HuH-7.5 (cell line): ENCODE measurements at places on chromosomes 1 and 21.

DNA sequence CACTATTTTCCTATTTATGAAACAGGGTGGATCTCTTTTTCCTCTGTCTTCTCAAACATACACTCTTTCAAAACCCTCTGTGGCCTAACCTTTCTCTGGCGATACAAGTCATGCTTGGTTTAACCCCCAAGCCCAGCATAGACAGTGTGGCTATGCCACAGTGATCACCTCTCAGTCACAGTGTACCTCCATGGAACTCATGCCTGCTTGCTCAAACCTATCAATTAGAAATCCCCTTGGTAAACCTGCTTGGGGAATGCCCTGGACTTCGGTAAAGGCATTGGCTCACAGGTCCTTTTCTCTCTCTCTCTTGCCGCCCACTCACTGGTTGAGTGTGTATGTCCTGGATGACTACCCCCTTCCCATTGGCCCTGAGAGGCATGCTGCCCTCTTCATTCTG is 147.5 kb downstream of the CYYR1 start:
- DNase-seq: no peak

DNA sequence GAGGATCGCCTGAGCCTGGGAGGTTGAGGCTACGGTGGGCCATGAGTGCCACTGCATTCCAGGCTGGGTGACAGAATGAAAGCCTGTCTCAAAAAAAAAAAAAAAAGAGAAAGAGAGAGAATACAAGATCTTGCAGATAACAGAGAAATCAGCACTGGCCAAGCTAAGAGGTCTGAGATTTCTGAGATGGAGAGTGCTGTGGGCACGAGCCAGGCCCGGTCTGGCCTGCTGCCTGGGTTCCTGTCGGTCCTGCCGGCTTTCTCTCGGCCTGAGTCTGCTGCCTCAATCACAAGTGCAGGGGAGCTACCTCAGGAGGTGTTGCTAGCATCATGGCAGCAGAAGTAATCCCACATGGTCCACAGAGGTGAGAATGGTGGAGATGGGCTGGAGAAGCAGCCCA is 19.0 kb downstream of the ADORA1 start:
- DNase-seq: no peak

- DNase-seq: no peak
Observed at GRCh38 chr1:209761011-209761635, 5.3 kb downstream of the TRAF3IP3 start.

GRCh38 chr1:41900603-41901444 is 17.9 kb downstream of the HIVEP3 start:
- no peak for DNase-seq

DNA sequence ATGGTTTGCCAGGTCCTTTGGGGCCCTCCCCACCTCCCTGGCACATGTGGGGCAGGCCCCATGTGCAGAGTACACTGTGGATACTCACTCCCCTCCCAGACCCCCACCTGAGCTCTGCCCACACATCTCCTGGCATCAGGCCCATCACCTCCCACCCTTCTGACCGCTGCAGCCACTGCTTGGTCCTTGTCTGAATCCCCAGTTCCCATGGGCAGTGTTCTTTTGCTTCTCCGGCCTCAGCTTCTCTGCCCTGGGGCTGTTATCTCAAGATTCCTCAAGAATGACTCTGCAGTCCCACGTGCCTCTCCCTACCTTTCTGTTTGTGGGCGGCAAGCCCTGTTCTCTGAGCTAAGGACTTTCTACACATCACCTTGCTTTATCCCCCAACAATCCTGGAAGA is 187.7 kb upstream of the EDN2 start:
- no peak for DNase-seq

- no peak for DNase-seq
Observed at GRCh38 chr1:2347409-2347785, 44.0 kb downstream of the MORN1 start.

DNA sequence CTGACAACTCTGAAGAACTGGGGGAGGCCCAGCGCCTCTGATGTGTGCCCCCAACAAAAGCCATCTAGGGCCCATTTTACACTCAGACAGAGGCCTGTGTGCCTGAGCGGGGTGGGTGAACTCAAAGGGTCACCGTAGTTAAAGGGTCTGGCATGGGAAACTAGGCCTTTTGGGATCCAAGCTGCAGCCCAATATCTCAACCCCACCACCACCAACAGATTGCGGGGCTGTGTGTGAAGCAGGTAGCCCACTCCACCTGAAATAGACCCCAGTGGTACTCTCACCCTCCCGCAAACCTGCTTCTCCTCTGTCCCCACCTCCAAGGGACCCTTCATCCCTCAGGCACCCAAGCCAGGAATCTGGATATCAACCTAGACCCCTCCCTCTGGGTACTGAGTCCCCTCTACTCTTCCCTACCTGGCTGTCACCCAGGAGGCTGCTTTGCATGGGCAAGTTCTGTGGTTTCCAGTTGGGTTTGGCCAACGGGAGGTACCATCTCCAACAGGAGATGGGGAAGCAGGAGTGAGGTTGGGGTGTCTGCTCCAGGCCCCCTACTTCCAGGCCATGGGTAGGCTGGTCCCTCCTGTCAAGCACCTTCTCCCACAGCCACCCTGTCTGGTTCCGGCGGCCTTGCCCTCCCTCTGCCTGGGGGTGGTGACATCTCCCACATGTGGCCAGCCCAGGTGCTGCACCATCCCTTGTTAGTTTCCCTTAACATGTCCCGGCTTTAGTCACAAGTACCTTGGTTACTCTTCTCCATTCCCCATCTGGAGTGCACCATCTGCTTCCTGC is 35.2 kb upstream of the LRP8 start:
- peak; percentile 42 for DNase-seq

DNA sequence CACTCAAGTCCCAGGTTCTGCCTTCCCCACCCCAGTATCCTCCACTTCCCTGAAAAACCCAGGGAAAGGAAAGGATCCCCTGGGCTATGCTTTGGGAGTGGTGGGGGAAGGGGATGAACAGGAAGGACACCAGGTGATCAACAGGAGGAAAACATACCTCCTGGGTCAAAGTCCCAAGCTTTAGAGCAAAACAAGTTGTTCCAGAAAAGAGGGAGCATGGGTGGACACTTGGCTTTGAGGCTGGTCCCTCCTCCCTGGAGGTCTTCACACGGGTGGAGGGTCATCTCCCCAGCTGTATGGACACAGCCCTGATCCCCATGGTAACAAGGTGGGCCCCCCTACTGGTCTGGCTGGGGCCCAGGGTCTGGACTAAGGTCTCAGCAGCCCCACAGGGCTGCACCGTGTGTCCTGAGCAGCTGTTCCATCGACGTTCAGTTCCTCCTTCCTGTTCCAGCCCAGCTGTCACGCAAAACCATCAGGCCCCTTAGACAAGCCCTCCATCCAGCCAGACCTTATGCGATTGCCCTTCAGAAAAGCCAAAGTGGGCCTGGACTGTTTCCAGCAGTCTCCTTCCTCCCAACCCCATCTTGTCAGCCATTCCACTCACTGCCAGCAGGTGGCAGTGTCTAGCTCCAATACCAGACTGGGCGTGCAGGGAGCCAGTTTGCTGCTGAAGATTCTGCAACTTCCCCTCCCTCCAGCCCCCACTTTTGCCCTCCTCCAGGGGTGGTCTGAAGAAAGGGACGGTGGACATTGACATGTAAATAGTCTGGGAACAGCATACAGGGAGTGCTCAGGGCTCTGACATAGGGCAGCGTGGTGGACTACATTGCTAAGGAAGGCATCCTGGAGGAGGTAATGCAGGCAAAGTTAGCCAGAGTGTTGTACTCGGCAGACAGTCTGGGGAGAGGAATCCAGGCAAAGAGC is 2.9 kb upstream of the PDZK1IP1 start:
- DNase-seq: peak; percentile 67

GRCh38 chr1:206709772-206710459 is 25.2 kb downstream of the MAPKAPK2 start:
- no peak for DNase-seq

GRCh38 chr21:45957981-45958600 is 23.5 kb upstream of the COL6A1 start:
- DNase-seq: no peak

DNA sequence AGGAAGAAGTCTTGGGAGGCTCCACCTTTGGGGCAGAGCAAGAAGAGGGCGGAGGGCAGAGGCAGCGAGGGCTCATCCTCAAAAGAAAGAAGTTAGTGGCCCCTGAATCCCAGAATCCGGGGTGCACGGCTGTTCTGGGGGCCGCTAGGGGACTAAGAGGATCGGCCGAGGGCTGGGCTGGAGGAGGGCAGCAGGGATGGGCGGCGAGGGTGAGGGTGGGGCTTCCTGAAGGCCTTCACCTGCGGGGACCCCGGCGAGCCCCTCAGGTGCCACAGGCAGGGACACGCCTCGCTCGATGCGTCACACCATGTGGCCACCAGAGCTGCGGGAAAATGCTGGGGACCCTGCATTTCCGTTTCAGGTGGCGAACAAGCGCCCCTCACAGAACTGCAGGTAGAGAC is 23.9 kb downstream of the COL6A1 start:
- DNase-seq: no peak

GRCh38 chr1:147892731-147893214 is 9.8 kb upstream of the GJA8 start:
- peak; percentile 36 for DNase-seq
